T-helper 17 cell (primary cell): ENCODE measurements at places on chromosomes 3 and 15.
A peak's percentile ranks its signal among the peaks of the same experiment; 100 is the strongest.

GRCh38 chr3:141021261-141021660 lies 29.9 kb upstream of the SPSB4 start:
- DNase-seq: no peak

DNA sequence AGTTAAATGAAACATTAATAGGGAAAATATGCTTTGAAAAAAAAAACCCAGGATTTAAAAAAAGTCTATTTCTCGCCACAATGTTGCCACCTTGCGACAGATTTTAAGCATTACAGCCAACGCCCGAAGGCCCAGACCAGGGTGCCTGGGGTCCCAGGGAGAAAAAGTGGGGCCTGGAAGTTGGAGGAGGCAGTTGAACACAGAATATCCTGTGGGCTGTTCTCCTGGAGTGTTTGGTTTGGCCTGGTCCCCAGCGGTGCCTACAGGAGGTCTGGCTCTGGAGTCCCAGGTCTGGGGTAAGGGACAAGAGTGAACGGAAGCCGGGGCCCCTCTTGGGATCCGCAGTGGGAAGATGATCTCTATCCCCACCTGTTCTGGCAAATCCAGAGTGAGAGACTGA lies 3.4 kb downstream of the RNU6-1 start:
- peak; percentile 35 for DNase-seq

DNA sequence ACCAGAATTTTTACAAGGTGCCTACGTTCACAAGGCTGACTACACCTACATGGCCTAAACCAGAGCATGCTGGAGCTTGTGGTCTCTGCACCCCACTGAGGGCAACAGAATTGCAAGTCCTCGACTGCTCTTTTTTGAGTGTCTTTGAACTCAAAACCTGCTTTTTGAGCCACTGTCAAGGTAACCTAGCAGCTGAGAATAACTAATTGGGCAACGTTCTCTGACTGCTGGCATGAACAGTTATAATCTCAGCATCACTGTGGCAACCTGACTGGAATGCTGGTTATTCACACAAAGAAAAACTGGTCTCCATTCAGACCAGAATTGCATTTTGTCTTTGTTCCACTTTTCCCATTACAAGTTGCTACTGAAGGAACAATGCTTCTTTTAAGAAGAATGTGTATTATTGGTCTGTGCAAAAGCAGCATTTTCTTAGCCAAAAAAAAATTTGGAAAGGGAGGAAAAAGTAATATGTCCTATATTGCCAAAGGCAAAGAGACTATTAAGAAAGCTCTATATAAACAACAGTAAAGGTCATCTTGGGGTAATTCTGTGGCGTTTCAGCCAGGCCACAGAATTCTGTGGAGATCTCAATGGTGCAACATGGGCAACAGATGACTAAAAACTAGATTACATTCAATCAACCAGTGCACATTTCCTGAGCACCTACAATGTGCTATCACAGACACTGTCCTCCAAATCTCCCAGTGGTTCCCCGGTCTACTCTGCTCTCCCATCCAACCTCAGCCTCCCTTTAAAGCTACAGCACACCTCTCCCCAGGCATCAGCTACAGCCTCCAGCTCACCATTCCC lies 76.8 kb downstream of the TNIK start:
- DNase-seq: no peak

DNA sequence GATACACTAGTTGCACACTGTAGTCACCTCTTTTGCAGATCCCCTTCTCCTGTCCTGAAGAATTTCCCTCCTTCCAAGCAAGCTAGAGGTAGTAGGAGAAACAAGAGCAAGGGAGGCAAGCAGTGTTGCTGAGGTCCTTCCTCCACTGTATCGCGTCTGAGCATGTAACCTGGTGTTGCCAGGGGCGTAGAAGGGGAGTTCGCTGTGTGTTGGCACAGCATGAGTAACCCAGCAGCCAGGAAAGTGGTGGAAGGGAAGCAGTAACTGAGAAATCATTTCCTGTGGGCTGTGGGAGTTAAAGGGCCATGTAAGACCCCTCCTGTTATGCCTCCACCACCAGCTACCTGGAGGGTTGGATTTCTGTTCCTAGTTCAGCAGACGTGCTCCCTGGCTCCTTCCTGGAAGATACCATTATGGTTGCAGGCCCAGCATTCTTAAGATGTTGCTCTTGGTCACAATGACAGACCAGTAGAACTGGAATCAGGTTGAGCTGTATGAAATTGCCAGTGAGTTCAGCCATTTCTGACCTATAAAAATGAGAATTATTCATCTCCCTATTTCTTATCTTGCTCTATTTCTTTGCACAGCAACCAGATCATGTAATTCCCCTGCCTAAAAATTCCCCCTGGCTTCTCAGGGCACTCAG lies 215.3 kb upstream of the TOPAZ1 start:
- DNase-seq: no peak

- DNase-seq: no peak
Observed at GRCh38 chr3:41417574-41417973, 218.3 kb downstream of the CTNNB1 start.

DNA sequence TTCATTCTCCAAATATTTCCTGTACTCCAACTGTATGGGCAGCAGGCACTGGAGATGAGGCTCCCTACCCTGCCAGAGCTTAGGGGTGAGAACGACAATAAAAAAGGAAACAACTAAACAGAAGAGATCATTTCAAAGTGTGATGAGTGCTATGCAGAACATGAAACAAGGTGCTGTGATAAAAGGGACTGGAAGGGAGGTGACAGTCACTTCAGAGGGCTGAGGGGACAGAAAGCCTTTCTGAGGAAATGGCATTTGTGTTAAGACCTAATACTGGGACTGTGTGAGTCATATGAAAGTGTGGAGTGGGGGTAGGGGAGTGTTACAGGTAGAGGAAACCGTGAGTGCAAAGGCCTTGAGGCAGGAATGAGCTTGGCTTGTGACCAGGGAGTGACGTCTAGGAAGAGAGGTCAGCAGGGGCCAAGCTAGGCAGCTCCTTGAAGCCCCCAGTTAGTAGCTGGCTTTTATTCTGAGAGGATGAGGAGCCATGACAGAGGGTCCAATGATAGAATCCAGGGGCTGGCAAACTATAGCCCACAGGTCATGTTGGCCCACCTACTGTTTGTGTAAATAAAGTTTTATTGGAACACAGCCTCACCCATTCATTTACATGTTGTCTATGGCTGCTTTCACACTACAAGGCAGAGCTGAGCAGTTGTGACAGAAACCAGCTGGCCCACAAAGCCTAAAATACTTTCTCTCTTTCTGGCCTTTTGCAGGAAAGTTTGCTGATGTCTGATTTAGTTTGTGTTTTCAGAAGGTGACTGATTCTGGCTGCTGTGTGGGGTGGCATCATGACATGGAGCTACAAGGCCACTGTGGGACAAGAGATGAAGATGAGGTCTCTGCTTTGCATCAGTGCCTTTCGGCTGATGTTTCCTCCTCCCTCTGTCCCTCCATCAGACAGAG lies 56.6 kb downstream of the LSM3 start:
- no peak for DNase-seq

- no peak for DNase-seq
Observed at GRCh38 chr15:47844437-47844836, 127.1 kb downstream of the SEMA6D start.

DNA sequence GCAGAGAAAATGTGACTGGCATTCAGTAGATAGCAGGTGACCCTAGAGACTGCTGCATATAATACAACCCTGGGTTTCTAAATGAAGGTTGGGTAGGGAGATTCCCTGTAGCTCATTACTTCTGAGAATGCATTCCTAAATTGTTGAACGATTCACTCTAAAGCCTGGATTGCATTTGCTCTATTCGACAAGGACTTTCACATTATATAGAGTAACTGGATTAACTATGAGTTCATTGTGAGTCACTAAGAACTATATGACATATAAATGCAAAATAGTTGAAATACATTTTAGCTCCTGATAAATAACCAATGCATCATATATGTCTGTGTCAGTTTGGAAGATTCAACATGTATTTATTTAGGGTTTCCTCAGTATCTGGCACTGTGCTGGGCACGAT lies 294.7 kb upstream of the CCDC54 start:
- DNase-seq: no peak

DNA sequence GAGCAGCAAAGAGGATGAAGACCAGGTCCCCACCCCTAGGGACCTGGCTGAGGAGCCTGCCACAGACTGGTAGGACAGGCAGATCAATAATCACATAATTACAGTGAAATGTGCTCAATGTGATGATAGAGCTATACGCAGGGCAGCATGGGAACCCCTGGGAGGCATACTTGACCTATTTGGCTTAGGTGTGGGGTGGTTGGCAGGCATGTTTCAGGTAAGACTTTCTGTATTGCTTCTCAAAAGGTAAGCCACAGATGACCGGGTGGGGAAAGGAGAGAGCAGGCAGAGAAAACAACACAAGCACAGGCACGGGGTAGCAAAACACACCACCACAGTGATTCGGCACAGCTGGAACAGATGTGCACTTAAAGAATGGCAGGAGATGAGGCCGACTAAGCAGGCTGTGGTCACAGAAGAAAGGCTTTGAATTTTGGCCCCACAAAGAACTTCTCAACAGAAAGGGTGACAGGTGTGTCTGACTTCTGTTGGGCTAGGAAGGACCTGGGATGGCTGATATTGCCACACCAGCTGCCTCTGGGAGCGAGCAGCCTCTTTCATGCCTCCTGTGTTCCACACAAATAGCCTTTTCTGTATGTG lies 64.1 kb downstream of the ABCC5 start:
- DNase-seq: no peak

GRCh38 chr3:197394464-197395321 lies 96.3 kb upstream of the DLG1 start:
- no peak for DNase-seq

DNA sequence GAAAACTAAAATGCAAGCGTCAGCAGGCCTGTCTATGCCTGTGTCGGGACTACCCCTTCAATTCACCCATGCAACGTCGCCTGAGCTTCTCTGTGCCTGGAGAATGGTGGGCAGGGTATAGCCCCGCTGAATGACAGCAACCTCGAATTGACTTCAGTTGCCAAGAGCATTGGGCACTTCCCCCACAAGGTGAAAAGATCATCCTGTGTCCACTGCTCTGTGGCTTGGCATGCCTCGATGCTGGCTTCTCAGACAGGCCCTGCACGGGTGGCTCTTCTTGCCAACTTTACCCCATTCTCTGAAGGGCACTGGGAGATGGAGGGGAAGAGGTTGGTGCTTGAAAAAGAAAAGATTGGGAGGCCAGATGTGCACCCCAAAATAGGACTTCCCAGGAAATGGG lies 3.3 kb downstream of the SLC6A1 start:
- no peak for DNase-seq

- no peak for DNase-seq
Observed at GRCh38 chr15:38479266-38479665, 25.3 kb downstream of the FAM98B start.

- DNase-seq: no peak
Observed at GRCh38 chr15:61130950-61131942, 97.9 kb downstream of the RORA start.

GRCh38 chr15:63023351-63023945 lies 19.1 kb upstream of the TPM1 start:
- DNase-seq: no peak

DNA sequence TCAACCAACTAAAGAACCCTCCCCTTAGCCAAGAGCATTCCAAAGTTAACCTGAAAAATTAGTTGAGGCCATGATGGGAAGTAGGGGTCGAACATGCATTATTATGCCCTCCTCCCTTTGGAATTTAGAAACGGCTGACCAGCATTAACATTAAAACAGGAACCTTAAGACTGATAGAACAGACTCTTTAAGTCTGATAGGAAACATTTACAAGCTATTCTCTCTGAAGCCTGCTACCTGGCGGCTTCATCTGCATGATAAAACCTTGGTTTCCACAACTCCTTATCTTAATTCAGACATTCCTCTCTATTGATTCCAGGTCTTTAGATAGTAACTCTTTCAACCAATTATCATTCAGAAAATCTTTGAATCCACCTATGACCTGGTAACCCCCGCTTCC lies 331.0 kb downstream of the CGGBP1 start:
- no peak for DNase-seq

GRCh38 chr15:64651601-64652191 lies 123.7 kb downstream of the RBPMS2 start:
- no peak for DNase-seq

GRCh38 chr3:127820221-127820825 lies 2.0 kb downstream of the MGLL start:
- no peak for DNase-seq

DNA sequence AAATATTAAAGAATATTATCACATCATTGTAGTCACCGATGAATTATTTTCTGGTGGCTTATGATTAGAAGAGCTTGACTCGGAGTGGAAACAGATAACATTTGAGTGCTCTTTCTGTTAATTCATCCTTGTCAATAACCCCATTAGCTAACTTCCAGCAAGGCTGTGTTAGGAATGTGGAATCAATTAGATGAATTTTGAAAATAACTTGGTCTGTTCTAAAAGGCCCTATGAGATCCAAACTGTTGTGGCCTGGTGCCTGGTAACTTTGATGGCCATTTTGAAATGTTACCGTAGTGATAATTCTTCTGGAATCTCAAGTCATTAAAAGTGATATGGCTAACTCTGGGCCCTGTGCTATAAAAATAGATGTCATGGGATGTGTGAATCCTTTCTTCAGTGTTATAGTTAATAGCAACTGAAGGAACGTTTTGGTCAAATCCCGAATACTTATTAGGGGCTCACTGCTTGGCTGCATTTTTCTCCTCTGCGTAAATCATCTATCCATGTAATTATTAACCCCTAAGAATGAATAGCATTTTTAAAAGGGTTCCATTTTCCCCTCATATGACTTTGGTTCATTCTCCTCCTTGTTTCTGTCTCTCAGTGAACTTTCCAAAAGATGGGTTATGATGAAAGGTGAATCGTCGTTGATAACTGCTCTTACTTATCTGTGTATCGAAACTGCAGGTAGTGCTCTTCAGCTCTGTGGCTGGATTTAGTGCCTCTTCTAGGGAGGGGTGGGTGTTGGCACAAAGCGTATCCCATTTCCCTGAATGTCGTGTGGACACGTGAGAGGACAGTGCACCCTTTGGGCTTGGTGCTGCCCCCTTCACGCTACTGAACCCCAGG lies 82.7 kb downstream of the IGF1R start:
- DNase-seq: no peak

DNA sequence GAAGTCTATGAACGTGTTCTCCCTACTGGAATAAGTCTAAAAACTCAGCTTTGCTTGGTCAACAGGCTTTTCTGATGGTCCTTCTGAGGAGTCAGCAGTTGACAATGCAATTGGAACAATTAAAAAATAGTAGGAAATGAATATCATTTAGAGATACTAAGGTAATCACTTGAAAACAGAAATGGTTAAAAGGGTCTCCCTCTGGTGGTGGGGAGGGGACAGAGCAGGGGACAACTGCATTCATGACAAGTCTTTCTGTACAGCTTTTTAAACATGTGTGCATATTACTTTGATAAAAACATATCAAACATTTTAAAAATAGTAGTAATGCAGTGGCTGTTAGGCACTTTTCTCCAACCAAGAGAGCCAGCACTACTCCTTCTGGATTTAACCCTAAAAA lies 119.9 kb upstream of the FHIT start:
- DNase-seq: no peak

GRCh38 chr3:23767546-23767945 lies 38.2 kb upstream of the UBE2E1 start:
- no peak for DNase-seq

DNA sequence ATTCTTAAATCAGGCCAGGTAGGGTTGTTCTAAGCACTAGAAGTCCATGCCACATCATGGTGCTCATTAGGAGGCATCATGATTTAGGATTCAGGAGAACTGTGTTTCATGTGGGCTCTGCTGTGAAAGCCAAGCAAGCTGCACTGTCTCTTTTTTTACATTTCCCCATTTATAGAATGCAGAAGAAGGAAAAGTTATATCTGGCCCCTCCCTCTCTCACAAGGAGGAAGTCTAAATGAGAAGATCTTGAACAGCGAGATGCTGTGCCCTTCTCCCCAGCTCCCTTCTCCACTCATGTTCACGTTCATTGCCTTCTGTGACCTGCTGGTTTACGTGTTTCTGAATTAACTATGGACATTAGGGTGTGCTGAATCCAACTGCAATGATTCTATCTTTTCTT lies 178.5 kb upstream of the RASGRP1 start:
- DNase-seq: no peak
